ENCODE measurements at places on chromosomes 1 and 21.

DNA sequence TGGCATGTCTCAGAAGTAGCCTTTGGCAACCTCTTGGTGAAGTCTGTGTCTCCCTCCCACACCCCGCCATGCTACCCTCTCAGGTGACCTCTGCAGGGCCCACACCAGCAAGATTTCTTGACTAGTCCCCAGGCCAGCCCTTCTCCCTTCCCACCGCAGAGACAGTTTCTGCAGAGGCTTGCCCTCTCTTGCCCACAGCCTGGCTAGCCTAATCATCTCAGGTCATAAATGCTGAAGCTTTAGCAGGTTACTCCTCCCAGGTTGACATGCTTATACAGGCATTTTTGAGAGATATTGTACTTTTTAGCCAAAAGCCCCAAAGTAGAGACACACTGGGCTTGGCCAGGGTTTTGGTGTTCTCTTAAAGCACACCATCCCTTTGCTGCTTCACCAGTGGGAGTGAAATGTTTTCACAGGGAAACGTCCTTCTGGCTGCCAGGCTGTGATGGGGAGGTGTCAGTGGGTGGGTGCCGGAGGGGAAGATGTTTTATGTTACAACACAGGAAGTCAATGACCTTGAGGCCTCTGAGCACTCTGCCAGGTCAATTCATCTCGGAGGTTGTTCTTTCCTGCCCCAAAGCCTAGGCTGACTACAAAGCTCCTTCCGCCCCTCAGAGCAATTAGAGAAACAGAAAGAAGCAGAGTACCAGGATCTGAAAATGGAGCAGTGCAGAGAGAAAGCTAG is 58.5 kb downstream of the STYXL2 start:
- no peak for DNase-seq

DNA sequence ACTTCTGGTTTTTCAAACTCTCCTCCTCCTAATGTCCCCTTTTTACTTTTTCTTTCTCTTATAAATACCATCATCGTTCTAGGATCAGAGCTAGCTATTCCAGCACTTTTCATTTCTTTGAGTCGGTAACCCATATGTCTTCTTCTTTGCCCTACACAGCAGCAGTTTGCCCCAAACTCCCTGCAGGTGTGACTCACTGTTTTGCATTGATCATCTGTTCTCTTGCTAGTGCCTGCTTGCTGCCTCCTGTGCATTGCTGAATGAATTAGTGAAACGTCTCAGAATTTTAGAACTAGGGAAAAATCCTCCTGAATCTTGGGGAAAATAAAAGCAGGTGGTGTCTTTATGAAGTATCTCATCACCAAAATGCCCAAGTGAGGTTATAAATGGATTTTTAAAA is 21.7 kb downstream of the KCNK2 start:
- no peak for DNase-seq

DNA sequence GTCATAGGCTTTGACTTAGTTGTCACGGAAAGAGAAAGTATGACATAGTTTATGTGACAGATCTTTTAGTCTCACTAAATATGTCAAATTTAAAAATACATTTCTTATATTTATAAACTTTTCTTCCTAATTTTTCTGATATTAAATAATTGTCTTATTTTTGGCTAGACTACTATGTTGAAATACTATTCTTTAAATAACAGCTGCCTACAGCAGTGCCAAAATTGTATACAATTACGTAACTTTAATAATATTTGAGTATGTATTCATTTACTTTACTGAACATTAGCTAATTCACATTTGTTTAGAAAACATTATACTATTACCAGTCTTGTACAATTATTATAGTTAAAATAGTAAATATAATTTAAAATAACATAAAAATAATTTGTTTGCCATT is 137.4 kb downstream of the ADGRL4 start:
- DNase-seq = no peak

- DNase-seq = no peak
Observed at GRCh38 chr1:156394835-156395461, 25.9 kb downstream of the RHBG start.

DNA sequence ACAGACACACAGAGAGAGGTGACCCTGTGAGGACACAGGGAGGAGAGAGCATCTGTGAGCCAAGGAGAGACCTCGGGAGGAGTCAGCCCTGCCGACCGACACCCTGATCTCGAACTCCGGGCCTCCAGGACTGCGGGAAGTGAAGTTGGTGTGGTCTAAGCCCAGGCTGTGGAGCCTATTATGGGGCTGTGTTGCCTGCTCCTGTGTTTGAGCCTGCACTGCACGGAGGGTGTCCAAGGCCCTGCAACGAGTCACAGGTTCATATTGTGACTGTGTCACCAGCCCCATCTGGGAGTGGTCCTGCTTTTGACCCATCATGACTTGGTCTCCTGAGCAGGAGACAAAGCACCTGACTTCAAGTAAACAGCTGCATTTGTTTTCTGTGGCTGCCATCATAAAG is 186.0 kb upstream of the AJAP1 start:
- DNase-seq = no peak

GRCh38 chr1:47823040-47823808 is 174.0 kb downstream of the TRABD2B start:
- no peak for DNase-seq

GRCh38 chr1:201319631-201320030 is 36.3 kb downstream of the PKP1 start:
- no peak for DNase-seq

DNA sequence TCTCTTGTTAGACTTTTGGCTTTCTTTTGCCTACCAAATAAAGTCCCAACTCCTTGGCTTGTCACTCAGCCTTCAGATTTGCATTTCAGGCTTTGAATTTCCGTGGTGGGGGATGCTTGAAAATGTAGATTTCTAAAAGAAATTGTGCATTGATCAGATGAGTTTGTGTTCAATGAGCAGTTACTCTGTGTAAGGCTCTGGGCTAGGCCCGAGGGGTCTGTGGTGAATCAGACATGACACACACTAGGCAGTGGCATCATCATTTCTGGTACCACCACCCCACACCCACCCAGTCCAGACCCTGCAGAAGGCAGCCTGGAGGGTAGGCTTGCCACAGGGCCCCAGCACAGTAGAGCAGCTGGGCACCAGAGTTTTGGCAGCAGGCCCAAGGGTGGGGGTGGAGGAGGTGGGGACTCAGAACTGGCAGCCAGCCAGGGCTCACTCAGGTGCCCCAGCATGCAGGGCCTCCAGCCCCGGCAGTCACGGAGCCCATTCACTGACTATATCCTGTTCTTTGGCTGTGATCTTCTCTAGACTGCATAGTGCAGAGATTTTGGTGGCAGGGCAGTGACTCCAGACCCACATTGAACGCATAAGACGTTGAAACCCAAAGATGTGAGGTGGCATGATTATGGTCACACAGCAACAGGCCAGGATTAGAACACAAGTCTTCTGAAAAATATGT is 97.2 kb upstream of the ARTN start:
- peak; percentile 35 for DNase-seq

- DNase-seq = no peak
Observed at GRCh38 chr1:78291418-78291817, 199.4 kb upstream of the PTGFR start.

- DNase-seq = no peak
Observed at GRCh38 chr1:55820501-55820900, 605.3 kb upstream of the USP24 start.

- no peak for DNase-seq
Observed at GRCh38 chr1:21624571-21625389, 44.4 kb downstream of the RAP1GAP start.

GRCh38 chr1:79499541-79499940 is 493.0 kb upstream of the ADGRL4 start:
- no peak for DNase-seq

DNA sequence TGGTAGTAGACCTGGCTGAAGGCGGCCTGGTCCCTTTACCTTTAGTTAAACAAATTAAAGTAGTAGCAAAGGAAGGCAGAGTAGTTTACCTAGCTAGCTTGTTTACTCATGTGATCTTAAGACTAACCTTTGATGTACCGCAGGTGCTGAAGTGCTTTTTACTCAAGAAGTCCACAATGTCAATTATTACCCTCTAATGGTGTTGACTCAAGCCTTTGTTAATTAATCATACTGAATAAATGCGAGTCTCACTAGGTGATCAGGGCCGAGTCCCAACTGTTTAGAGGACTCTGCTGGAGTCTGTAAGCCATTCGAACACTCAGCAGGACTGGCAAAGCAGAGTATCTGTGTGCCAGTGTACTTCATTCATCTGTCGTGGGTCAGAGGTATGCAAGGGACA is 381.1 kb upstream of the NCAM2 start:
- DNase-seq = no peak

- no peak for DNase-seq
Observed at GRCh38 chr1:165879946-165880345, 52.5 kb downstream of the UCK2 start.

DNA sequence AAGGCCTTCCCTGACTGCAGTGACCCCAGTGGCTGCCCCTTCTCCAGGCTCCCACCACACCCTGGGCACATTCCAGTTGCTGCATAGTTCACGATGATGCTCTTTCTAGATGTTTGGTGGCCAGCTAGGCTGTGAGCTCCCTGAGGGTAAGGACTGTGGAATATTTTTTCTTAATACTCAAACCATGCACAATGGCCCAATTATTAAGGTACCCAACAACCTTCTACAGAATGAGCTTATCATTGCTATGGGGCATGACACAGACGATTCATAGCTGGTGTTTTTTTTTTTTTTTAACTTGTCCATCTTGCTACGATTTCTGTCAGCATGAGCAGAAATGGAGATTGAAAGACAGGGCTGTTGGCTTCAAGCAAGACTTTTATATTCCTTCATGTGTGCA is 68.9 kb upstream of the CLDN14 start:
- DNase-seq = no peak

DNA sequence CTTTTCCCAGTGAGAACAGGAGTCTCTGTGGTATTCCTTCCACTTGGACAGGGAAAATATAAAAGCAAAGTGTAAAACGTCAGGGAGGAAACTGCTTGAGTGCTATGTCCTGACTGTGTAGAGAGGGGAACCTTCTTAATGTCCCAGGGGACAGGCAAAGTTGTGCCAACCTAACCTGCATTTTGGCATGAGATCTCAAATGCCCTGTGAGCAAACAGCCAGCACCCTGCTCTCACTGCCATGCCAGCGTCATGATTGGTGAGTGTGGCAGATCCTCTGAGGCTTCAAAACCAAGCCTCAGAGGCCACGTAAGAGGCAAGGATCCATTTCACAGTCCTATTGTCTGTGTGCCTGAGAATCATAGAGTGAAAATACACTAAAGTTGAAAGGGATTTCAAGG is 49.7 kb upstream of the RAP1A start:
- DNase-seq = no peak

GRCh38 chr1:205229399-205229871 is 1.7 kb downstream of the TMCC2 start:
- DNase-seq = peak; percentile 31

DNA sequence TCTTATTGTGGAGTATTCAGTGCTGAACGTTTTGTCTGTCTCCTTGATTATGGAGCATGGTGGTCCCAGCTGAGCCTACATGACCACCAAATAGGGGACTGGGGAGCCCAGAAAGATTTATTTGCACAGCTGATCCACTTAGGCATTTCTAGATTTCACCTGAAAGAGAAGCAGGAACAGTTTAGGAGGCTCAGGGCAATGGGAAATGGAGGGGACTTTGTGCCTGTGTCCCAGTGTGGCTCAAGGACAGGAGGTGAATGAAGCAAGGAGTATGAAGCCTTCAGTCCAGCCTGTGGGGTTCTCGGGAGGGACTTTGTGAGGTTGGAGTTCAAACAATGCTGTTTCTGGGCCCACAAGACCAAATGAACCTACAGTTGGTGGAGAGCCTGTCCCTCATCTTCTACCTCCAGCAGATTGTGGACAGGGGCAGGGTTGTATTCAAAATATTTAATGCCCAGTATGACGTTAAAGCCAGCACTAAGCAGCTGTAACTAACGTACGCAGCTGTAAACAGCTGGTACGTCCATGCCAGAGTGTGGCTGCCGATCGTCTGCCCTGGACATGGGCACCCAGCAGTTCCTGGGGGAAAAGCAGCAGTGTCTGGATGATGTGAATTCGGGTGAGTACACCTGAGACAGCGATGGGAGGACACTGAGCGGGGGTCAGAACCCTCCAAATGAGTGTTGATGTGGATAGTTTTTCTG is 164.9 kb upstream of the RAB4A start:
- DNase-seq = no peak

GRCh38 chr1:237429252-237429651 is 387.3 kb downstream of the RYR2 start:
- no peak for DNase-seq

DNA sequence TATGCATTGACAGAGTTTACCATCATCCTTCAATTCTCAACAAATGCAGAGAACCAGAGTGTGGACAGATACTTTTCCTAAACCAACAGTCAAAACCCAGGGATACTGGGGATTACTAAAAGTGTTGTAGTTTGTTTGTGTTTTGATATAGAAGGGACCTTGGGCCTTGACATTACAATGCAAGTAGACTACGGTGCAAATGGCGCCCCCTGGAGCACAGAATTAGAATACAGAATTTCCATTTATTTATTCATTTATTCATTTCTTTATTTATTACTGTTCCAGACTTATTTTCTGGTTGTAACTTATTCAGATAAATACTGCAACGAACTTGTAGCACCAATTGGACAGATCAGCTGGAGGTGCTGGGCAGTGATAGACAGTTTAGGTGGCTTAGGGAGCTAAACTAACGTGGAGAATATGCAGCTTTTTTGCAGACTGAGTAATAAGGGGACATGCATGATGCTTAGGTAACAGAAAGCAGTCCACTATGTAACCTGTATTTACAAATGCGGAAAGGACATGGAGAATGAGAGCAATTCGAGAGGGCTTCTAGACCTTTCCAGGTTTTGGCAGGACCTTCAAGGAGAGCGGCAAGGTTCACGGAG is 42.6 kb downstream of the KIRREL1 start:
- no peak for DNase-seq

DNA sequence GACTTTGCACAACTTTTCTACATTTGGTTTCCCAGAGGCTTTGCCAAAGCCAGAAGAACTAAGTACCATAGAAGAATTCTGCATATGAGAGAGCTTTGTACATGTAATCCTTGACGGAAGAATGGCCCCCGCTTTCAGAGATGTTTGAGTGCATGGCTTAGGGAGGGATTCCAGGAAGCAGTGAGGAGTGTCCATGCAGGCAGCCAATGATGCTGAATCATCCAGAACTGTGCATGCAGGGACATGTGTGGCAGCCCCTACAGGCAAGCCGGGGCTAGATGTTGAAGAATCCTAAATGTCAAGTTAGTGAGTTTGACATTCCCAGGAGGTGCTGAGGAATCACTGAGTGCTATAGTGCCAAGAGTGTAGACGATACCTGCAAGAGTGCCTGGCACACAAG is 9.9 kb upstream of the HAO2 start:
- no peak for DNase-seq

GRCh38 chr1:233480198-233480597 is 133.7 kb upstream of the KCNK1 start:
- no peak for DNase-seq

- no peak for DNase-seq
Observed at GRCh38 chr1:232797856-232798510, 7.2 kb upstream of the MAP10 start.

GRCh38 chr1:204280099-204280961 is 66.5 kb upstream of the GOLT1A start:
- DNase-seq = no peak

- DNase-seq = no peak
Observed at GRCh38 chr21:45219517-45219916, 68.2 kb downstream of the POFUT2 start.

All from right kidney (tissue), 9 donors.